ENCODE measurements at places on chromosomes 6 and 20.

- DNase-seq: no peak
These were observed 756.4 kb upstream of the MMS22L start for GRCh38 chr6:98039443-98039842.

GRCh38 chr6:148682990-148683389 is 63.8 kb upstream of the UST start:
- DNase-seq: no peak

DNA sequence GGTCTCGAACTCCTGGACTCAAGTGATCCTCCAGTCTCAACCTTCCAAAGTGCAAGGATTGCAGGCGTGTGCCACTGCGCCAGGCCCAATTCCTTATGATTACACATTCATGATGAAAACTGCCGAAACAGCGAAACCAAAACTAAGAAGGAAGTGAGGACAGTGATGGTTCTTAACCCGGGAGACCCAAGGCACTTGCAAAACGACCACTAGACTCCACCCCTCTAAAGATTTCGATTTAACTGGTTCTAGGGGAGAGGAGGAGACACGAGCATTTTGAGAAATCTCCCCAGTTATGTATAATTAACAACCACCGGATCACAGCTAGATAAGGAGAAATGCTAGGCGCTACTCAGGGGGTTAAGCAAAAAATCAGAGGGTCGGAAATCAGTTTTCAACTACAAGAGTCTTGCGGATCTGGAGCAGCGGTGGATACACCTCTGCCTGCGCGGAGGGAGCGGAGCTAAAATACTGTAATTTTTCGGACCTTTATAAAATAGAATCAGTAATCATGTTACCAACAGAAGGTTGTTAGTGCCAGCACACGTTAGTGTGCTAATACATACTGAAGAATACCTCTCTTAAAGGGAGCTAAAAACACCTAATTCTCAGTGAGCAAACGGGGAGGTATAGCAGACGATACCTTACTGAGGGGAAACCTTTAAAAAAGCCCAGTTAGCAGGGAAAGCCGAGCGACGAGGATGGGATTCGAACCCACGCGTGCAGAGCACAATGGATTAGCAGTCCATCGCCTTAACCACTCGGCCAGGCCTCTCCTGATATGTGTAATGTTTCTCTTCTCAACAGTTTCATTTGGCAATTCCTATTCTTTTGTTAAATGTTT is 60.0 kb upstream of the BTN3A2 start:
- no peak for DNase-seq

DNA sequence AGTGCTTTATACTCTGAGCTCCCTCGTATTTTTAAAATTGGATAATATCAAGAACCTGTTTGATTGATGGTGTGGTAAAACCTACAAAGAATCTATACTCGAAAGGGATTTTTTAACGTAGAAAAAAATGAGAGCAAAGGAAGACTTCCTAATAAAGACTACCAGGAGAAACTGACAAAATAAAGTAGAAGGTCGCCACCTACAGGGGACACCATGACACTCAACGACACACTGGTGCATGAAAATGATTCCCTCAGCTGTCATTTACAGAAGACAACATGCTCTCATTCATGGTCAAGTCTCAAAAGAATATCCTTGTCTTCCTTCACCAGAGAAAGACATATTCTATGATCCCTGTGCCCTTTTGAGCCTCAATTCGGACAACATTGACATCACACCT is 10.1 kb upstream of the NHSL1 start:
- DNase-seq: no peak

DNA sequence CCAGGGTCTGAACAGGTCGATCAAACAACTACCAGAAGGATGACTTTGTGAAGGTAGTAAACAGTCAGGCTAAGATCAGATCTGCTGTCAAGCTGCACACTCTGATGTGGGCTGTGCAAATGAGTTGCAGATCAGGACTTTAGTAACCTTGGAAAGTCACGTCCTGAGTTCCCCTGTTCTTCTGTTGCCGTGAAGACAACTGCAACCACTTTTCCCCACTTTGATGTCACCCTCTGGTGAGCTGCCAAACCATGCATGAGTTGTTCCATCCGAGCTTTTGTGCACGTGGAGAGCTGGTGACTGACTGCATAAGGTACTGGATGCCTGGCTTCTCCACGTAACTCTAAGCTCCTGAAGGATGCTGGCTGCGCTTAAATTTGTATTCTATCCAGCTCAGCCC is 111.0 kb downstream of the CD83 start:
- peak; percentile 40 for DNase-seq

GRCh38 chr6:149368065-149368464 is 32.0 kb upstream of the SUMO4 start:
- no peak for DNase-seq

DNA sequence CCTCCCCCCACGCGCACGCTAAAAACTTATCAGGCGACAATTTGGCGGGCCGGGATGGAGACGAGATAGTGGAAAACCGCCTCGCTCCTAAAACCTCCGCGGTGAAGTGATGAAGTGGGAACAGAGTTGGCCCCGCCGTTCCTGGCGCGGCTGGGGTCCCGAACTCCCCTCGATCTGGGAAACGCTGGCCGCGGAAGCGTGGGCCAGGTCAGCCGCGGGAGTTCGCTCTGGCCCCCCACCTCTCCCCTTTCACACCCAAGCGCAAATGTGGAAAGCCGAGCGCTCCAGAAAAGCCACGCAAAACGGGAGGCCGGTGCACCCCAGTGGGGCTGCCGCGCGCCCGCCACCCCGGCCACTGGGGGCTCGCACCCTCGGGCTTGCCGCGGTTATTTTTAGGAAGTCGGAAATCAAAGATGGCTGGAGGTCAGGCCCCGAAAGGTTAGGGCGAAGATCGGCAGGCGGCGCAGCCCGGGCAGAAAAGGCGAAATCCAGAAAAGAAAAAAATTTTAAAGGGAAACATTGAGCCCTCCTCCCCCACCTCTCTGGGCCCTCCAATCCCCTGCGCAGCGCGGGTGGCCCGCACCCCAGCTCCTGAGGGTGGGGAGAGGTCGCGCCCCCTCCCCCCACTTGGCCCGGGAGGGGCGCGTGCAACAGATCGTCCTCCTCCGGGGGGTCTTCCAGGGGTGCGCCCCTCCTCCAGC is 1.0 kb downstream of the SALL4 start:
- DNase-seq: no peak

DNA sequence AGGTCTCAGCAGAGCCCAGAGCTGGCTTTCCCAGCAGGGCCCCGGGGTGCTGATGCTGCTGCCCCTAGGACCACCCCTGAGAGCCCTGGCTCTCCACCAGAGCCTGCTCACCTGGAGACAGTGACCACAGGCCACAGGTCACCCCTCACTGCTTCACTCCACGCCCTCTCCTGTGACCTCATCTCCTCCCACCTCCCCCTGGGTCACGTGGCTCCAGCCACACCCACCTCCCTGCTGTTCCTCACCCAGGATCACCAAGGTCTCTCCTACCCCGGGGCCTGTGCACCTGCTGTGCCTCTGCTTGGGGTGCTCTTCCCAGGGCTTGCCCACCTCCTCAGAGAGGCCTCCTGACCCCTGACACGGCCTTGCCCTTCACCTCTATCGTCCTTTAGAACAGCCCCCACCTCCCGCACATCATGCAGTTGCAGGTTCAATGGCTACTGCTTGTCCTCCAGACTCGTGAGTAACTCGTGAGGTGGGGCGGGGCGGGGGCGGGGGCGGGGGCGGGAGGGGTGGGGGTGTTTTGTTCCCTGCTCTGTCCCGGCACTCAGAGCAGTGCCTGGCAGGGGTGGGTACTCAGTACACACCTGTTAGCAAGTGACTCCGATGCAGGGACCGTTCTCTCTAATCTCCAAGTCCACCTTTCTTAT is 468.0 kb downstream of the PREX1 start:
- no peak for DNase-seq

GRCh38 chr20:61514018-61514365 is 261.9 kb downstream of the CDH4 start:
- DNase-seq: no peak
